T follicular helper cell (primary cell): ENCODE measurements at places on chromosomes 7 and 10.

DNA sequence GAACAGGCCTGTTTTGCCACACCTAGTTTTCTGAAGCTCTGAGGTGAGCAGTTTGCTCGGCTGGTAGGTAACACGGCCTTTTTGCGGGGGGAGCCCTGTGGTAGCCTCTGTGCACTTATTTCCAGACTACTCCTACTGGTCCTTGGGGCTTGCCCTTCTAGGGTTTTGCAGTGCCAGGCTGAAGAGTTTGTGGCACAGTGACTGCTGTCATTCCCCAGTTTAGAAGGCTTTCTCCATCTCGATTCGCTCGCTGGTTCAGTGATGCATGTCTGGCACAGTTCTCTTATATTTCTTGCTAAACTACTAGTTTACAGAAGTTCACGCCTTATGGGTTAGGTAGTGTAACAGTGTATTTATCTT, 711 bp downstream of the KIF20B start:
- DNase-seq, result no peak

DNA sequence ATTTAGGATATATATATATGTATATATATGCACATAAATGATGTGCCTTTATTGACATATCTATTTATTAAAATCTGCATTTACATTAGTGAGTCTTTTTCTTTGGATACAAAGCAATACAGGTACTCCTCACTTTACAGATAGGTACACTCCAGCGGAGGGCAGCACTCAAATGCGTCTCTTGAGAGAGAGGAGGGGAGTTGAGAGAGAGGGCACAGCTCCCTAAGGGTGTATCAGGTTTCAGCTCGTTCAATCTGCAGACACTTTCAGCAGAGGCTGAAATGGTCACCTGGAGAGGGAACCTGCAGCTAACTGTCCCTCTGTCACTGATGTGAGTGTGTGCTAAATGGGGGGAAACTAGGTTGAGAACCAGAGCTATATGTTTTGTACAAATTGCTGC, 21.5 kb downstream of the C10orf53 start:
- no peak for DNase-seq

DNA sequence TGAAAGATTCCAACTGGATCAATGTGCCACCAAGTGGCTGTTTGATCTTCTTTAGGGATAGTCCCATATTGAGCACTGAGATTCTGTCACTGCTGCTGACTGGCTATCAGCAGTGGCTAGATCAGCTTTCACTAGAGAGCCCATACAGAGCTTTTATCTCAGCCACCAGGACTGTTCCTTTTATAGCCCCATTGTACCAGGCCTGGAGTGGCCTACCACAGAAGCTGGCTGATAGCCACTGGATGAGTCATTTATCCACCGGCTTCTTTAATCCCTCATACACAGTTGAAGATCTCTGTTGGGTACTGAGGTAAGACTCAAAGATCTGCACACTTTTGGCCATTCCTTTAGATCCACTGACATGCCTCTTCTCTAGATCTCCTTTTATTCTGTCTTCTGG, 1101.1 kb downstream of the SORCS3 start:
- DNase-seq, result no peak

GRCh38 chr7:139328375-139328774, 12.8 kb upstream of the FMC1 start:
- no peak for DNase-seq

DNA sequence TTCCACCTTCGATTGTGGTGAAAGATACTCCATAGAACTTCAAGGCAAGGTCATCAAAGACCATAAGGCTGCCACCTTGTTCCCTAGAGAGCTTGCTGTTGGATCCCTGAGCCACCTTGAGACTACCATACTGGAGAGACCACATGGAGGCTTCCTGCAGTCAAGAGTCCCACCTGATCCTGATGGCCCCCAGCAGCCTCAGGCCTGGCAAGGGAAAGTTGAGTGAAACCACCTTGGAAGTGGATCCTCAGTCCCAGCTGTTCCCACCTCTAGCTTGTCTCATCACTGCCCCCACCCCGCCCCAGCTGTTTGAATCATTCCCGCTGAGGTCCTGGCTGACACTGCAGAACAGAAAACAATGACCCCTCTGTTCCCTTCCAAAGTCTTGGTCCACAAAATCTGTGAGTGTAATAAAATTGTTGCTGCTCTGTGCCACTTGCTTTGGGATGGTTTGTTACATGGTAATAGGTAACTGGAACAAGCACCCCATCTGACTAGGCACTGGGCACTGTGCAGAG, 32.0 kb downstream of the PRLHR start:
- no peak for DNase-seq

- no peak for DNase-seq
Observed at GRCh38 chr10:62014510-62014909, 113.0 kb downstream of the ARID5B start.

- no peak for DNase-seq
Observed at GRCh38 chr7:132255898-132256297, 320.4 kb downstream of the PLXNA4 start.

GRCh38 chr7:39130857-39131526, 153.3 kb downstream of the POU6F2 start:
- DNase-seq, result no peak

DNA sequence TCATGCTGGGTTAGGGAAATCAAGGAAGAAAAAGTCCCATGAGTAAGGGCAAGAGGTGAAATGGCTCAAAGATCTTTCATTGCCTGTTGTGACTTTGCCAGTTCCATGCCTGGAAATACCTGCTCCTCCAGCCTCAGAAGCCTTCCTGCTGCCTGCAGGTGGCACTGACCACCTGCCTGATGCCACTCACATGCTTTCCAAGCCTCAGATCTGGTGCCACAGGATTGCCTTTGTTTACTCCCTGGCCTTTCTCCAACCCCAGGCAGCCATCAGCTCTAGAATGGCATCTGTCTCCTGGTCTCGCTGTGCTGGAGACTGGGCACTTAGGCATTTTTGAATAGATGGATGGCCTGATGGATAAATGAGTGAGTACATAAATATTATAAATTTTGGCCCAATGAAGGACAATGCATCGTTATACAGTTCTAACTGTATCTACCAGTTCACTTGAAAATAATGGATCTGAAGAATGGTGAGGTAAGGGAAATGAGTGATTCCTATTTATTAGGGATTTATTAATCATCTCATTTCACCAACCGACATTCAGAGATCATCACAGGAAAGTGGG, 657.2 kb downstream of the INHBA start:
- no peak for DNase-seq

- no peak for DNase-seq
Observed at GRCh38 chr10:27659786-27660185, 85.8 kb downstream of the MKX start.

GRCh38 chr10:11270858-11271179, 253.1 kb downstream of the CELF2 start:
- DNase-seq, result no peak

DNA sequence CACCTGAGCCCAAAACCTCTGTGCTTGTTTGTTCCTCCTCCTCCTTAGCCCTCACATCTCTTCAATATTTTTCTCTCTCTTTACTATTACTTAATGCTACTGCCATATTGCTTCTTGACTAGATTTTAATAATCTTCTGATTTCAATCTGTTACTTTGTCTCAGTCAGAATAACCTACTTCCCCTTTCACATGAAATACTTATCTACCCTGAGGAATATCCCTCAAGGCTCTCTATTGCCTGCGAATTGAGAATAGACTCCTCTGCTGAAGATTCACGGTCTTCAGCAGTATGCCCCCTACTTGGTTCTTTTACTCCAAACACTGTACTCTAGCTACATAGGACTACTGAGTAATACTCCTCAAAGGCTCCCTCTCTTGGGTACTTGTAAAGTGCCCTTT, 430.3 kb downstream of the AUTS2 start:
- no peak for DNase-seq

- DNase-seq, result no peak
Observed at GRCh38 chr7:28900311-28900710, 57.8 kb downstream of the TRIL start.

- no peak for DNase-seq
Observed at GRCh38 chr7:55884321-55884720, 2.9 kb upstream of the ZNF713 start.

DNA sequence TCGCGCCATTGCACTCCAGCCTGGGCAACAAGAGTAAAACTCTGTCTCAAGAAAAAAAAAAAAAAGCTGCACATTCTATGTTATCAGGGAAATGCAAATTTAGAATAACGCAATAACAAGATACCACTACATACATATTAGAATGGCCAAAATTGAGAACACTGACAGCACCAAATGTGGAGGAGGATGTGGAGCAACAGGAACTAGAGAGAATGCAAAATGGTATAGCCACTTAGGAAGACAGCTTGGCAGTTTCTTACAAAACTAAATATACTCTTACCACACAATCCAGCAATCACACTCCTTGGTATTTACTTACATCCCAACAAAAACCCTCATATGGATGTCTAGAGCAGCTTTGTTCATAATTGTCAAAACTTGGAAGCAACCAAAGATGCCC, 76.8 kb downstream of the ALOX5 start:
- no peak for DNase-seq

- no peak for DNase-seq
Observed at GRCh38 chr10:51090190-51090589, 15.9 kb downstream of the PRKG1 start.

DNA sequence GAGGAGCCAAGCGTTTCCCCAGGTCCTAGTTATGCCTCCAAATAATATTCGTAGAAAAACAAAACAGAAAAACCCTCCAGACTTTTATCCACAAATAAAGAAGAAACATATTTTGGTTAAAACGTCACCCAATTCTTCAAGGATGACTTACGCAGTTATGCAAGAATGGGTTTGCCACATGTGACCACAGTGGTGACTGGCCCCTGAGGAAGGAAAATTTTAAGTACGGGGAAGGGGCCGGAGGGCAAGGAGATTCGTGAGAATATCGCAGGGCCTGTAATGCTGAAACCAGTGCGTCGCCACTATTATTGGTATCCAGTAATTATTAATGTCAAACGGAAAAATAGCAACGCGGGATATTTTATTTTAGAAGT, 537 bp upstream of the MRPS24 start:
- DNase-seq, result no peak

DNA sequence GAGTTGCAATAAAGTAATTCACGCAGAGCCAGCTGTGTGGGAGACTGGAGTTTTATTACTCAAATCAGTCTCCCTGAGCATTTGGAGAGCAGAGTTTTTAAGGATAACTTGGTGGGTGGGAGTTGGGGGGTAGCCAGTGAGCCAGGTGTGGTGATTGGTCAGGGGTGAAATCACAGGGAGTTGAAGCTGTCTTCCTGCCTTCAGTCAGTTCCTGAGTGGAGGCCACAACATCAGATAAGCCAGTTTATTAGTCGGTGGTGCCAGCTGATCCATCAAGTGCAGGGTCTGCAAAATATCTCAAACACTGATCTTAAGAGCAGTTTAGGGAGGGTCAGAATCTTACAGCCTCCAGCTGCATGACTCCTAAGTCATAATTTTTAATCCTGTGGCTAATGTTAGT, 3.3 kb upstream of the CYP51A1 start:
- DNase-seq, result no peak
